A549 treated with AZD2906 at 1 μM for 4 hours (cell line): ENCODE measurements at places on chromosomes 1 and 21. TPM values are rescaled to one million over a fixed set of nuclear protein-coding genes. Genes with fewer than 3 reads are reported as not detected.

GBP6 gene
- total RNA-seq, result not detected in 5 replicates

F13B gene
- total RNA-seq, result 0.05 to 0.08 TPM (median 0.07 TPM) in 3 of 5 replicates, not detected in the others

UBASH3A gene
- 0.07 to 0.22 TPM (median 0.12 TPM) in 5 replicates for total RNA-seq

CCDC181 gene
- 0.10 to 0.22 TPM (median 0.11 TPM) in 5 replicates for total RNA-seq

ITLN2 gene
- 0.64 to 0.98 TPM (median 0.83 TPM) in 5 replicates for total RNA-seq

AK2 gene
- 136 to 168 TPM (median 143 TPM) in 5 replicates for total RNA-seq

RGS13 gene
- total RNA-seq, result not detected in 5 replicates

LCE2B gene
- total RNA-seq, result not detected in 5 replicates

PRDM16 gene
- 0.15 to 0.49 TPM (median 0.18 TPM) in 5 replicates for total RNA-seq

OR2AK2 gene
- not detected in 5 replicates for total RNA-seq

SHISA4 gene
- 12.9 to 19.3 TPM (median 17.4 TPM) in 5 replicates for total RNA-seq

RBP7 gene
- total RNA-seq, result 4.8 to 6.0 TPM (median 5.2 TPM) in 5 replicates

TP73 gene
- total RNA-seq, result 0.72 to 0.90 TPM (median 0.78 TPM) in 5 replicates

ADGRB2 gene
- 4.0 to 5.1 TPM (median 4.6 TPM) in 5 replicates for total RNA-seq

CLDN17 gene
- not detected in 5 replicates for total RNA-seq

HENMT1 gene
- 3.8 to 4.4 TPM (median 4.0 TPM) in 5 replicates for total RNA-seq

CFHR1 gene
- total RNA-seq, result 0.09 to 0.24 TPM (median 0.17 TPM) in 4 of 5 replicates, not detected in the other

OR2T33 gene
- total RNA-seq, result not detected in 5 replicates

DNAJC11 gene
- total RNA-seq, result 30.2 to 36.1 TPM (median 33.4 TPM) in 5 replicates

CGN gene
- total RNA-seq, result 1.8 to 2.6 TPM (median 2.1 TPM) in 5 replicates

CLCA4 gene
- not detected in 5 replicates for total RNA-seq

ZNF124 gene
- 3.8 to 5.9 TPM (median 4.3 TPM) in 5 replicates for total RNA-seq

CHODL gene
- not detected in 5 replicates for total RNA-seq

C1orf226 gene
- 0.79 to 1.1 TPM (median 0.86 TPM) in 5 replicates for total RNA-seq

A3GALT2 gene
- not detected in 5 replicates for total RNA-seq

FAM151A gene
- 0.26 to 0.41 TPM (median 0.31 TPM) in 5 replicates for total RNA-seq

RSPO1 gene
- 0.05 to 0.19 TPM (median 0.14 TPM) in 5 replicates for total RNA-seq
